CD4-positive, alpha-beta memory T cell (primary cell): ENCODE measurements at places on chromosomes 1 and 21. TPM values are rescaled to one million over a fixed set of nuclear protein-coding genes. Genes with fewer than 3 reads are reported as not detected.

- H3K27ac ChIP-seq, result no peak overlapping the region
- H3K4me3 ChIP-seq, result no peak overlapping the region
- H3K27me3 ChIP-seq, result no peaks in the 10 kb centered on the region
- no peaks in the 10 kb centered on the region for H3K36me3 ChIP-seq
Observed at GRCh38 chr1:223709598-223709997, 2.7 kb upstream of the CAPN2 start.

RIMKLA gene
- 0.06 TPM for total RNA-seq

- H3K27me3 ChIP-seq, result no peaks in the 10 kb centered on the region
- DNase-seq, result peak; percentile 46
- no peak overlapping the region for H3K4me3 ChIP-seq
- H3K27ac ChIP-seq, result no peak overlapping the region
Observed at GRCh38 chr1:89085781-89086180, 20.8 kb upstream of the GBP1 start.

GRCh38 chr1:235054466-235054865 lies 74.2 kb downstream of the TOMM20 start:
- no peak overlapping the region for H3K4me3 ChIP-seq
- no peak overlapping the region for H3K27ac ChIP-seq
- no peaks in the 10 kb centered on the region for H3K27me3 ChIP-seq
- no peak for DNase-seq
- no peaks in the 10 kb centered on the region for H3K4me1 ChIP-seq

- H3K4me1 ChIP-seq, result no peaks in the 10 kb centered on the region
- H3K36me3 ChIP-seq, result peaks cover 4% of the 10 kb centered on the region
- H3K27ac ChIP-seq, result no peak overlapping the region
- H3K27me3 ChIP-seq, result no peaks in the 10 kb centered on the region
Observed at GRCh38 chr1:161359291-161359690, 8.4 kb downstream of the CFAP126 start.

- H3K27ac ChIP-seq, result peak overlapping the region; percentile 79
- no peak for DNase-seq
- no peak overlapping the region for H3K4me3 ChIP-seq
- no peaks in the 10 kb centered on the region for H3K27me3 ChIP-seq
- peaks cover 59% of the 10 kb centered on the region for H3K4me1 ChIP-seq
Observed at GRCh38 chr1:15948595-15949452, 27.1 kb downstream of the ZBTB17 start.

DNA sequence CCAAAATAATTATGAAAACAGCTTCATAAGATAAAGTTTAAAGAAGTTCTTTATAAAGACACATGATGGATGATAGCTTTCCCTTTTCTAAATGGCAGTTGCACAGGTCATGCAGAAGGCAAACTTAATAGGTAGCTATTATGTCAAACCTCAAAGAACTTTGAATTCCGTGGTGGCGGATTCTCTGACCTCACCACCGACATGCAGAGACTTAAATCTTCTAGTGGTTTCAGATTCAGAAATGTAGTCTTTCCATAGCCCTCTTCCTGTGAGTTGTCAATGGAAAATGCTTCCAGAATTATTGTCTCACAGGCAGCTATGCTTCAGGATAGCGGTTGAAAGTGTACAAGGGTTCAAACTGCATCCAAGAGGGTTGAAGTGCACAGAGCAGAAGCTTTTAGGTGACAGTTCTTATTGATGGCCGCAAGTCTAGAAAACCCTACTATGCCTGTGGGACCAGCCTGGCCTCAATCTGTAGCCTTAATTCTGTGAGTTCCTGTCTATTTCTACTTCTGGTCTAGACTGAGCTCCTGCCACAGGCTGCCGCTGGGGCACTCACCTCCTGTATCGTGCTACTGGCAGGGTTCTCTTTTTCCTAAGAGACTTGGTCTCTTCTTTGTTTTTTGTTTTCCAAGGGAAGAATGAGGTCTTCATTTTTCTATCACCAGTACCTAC lies 117.0 kb upstream of the ERRFI1 start:
- H3K4me3 ChIP-seq, result no peak overlapping the region
- no peaks in the 10 kb centered on the region for H3K27me3 ChIP-seq
- no peaks in the 10 kb centered on the region for H3K36me3 ChIP-seq
- H3K27ac ChIP-seq, result no peak overlapping the region

GRCh38 chr1:12634156-12634555 lies 9.7 kb upstream of the AADACL4 start:
- H3K27ac ChIP-seq, result no peak overlapping the region
- no peak overlapping the region for H3K4me3 ChIP-seq
- no peaks in the 10 kb centered on the region for H3K36me3 ChIP-seq
- H3K4me1 ChIP-seq, result no peaks in the 10 kb centered on the region

- H3K4me1 ChIP-seq, result peaks cover 3% of the 10 kb centered on the region
- no peak for DNase-seq
- no peak overlapping the region for H3K4me3 ChIP-seq
- H3K27me3 ChIP-seq, result no peaks in the 10 kb centered on the region
- H3K27ac ChIP-seq, result no peak overlapping the region
- no peaks in the 10 kb centered on the region for H3K36me3 ChIP-seq
Observed at GRCh38 chr1:240672132-240672811, 60.3 kb upstream of the GREM2 start.

GRCh38 chr1:29991815-29992214 lies 731.6 kb downstream of the MATN1 start:
- H3K27ac ChIP-seq, result no peak overlapping the region
- H3K4me3 ChIP-seq, result no peak overlapping the region
- H3K4me1 ChIP-seq, result no peaks in the 10 kb centered on the region
- H3K27me3 ChIP-seq, result no peaks in the 10 kb centered on the region
- H3K36me3 ChIP-seq, result no peaks in the 10 kb centered on the region
- no peak for DNase-seq

DNA sequence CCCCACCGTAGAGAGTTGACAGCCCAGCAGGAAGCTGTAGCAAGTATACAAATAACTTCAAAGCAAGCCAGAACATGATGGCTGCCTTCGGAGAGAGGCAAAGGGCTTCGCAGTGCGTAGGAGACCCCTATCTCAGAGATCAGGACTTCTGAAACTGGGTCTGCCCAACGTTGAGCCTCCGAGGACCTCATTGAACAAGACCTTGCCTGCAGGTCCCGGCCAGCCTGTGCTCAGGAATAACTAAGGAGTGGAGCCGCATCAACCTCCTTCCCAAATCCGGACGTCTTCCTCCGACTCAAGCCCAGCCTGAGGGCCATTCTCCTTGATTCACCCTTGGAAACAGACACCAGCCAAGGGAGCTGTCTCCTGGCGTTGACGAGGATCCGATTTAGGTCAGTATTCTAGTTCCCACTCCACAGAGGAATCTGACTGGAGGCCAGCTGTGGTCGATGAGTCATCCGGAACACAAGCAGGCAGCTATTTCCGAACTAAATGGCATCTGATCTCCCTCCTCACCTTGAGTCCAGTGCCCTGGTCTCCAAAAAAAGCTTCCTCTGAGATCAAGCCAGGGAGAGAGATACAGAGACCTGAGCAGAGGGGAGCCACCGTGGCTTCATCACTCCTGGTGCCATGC lies 166.5 kb upstream of the COA6 start:
- H3K4me1 ChIP-seq, result no peaks in the 10 kb centered on the region
- H3K36me3 ChIP-seq, result no peaks in the 10 kb centered on the region
- no peak overlapping the region for H3K27ac ChIP-seq
- no peaks in the 10 kb centered on the region for H3K27me3 ChIP-seq
- DNase-seq, result no peak

DNA sequence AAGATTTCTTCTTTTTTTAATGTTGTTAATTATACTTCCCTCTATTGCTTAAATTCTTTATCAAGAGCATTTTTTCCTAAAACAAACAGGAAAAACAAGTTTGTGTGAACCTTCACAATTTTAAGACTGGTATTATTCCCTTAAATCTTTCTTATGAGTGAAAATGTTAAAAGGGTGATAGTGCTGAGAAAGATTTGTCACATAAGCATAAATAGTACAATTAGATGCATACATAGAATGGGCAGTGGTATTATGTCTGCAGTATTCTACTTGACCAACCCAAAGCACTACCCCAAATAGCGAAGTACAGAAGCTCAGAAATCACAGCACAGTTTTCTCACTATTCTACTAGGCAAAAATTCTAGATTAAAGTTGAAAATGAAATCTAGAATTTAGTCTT lies 18.0 kb downstream of the GOLPH3L start:
- H3K4me3 ChIP-seq, result no peak overlapping the region
- no peak for DNase-seq
- H3K27ac ChIP-seq, result no peak overlapping the region
- H3K4me1 ChIP-seq, result peaks cover 3% of the 10 kb centered on the region

DNA sequence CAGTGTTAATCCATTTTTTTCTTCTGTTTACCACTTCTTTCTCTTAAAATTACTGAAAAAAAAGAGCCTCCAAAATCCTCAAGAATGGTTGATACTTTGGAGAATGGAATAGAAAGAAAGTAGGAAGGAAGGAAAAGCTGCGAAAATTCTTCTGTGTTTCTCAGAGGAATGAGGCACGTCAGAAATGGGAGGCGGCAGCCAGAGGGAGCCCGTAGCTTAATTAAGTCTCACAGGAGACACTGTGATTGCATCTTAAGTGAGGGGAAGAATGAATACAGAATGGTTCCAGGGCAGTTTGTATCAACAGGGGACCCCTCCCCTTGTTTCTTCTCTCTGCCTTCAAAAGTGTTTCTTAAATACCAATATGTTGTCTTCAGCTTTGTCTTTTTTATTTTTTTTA lies 1099.5 kb downstream of the PLA2G4A start:
- H3K36me3 ChIP-seq, result no peaks in the 10 kb centered on the region
- no peaks in the 10 kb centered on the region for H3K4me1 ChIP-seq
- H3K27ac ChIP-seq, result no peak overlapping the region
- no peak overlapping the region for H3K4me3 ChIP-seq
- DNase-seq, result no peak
- H3K27me3 ChIP-seq, result no peaks in the 10 kb centered on the region

ZNF697 gene
- 0.22 TPM for total RNA-seq

DNA sequence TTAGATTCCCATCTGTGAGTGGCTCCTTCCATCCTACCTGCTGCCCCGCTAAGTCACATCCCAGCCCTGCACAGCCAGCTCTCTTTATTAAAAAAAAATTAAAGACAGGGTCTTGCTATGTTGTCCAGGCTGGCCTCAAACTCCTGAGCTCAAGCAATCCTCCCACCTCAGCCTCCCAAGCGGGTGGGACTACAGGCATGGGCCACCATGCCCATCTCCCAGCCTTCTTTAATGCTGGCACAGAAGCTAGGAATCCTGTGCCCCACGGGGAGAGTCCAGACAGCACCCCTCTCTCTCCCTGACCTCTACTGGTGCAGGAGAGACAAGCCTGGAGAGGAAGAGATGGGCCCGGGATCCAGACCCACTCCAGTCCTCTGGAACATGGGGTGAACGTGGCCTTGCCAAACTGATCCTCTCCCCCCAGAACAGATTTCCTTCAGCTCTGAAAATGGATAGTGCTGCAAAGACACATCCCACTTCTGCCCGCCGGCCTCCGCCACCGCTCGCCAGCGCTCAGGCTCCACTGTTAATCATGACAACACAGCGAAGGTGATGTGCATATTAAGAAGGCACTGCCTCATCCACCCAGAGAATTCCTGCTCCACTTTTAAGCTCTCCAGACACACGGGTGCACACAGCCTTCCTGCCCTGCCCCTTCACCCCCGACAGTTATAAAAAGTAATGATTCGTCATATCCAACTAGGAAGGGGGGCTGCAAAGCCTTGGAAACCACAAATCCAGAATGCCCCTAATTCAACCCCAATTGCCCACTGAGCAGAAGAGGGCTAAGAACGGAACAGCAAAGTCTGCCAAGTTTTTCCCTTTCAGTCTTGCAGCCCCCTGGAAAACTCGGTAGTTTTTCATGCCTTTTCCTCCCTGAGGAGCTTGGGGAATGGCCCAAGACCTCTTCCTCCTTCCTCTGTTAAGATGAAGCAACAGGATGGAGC lies 68.1 kb downstream of the MRPL37 start:
- H3K4me1 ChIP-seq, result no peaks in the 10 kb centered on the region
- no peak overlapping the region for H3K4me3 ChIP-seq
- no peaks in the 10 kb centered on the region for H3K36me3 ChIP-seq
- no peaks in the 10 kb centered on the region for H3K27me3 ChIP-seq
- no peak overlapping the region for H3K27ac ChIP-seq
- DNase-seq, result no peak

FAM151A gene
- not detected for total RNA-seq

- peaks cover 24% of the 10 kb centered on the region for H3K27me3 ChIP-seq
- no peak overlapping the region for H3K4me3 ChIP-seq
- H3K36me3 ChIP-seq, result no peaks in the 10 kb centered on the region
- no peak overlapping the region for H3K27ac ChIP-seq
- DNase-seq, result no peak
Observed at GRCh38 chr1:1432274-1432950, 3.1 kb upstream of the VWA1 start.

DNA sequence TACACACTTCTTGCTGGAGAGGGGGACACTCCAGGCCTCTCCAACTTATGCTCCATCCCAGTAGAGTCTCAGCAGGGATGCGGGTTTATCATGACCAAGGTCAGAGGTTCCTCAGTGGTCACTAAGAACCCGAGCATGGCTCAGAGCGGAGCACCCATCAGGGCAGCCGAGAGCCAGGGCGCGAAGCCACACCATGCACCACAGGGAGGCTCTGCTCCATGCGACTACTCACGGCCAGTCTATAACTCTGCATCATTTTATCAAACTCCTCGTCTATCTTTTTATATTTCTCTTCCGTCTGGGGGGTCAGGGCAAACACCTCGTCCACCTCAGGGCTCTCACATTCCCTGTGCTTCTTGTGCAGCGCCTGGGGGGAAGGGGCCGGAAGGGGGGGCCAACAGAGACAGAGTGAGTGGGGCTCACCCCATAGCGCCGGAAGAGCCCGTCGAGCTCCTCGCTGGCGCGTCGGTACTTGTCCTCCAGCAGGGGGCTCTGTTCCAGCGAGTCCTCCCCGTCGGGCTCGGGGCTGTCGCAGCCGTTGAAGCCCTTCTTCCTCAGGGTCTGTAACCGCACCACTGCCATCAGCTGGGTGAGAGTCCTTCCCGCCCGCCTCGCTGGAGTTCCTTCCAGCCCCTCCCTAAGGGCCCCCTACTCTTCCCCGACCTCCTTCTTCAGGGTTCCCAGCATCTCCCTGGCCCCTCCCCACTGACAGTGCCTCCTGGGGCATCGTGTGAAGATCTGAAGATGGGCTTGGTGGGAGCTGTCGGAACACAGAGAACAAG lies 20.0 kb downstream of the MEF2D start:
- peaks cover 72% of the 10 kb centered on the region for H3K36me3 ChIP-seq
- no peaks in the 10 kb centered on the region for H3K27me3 ChIP-seq
- H3K27ac ChIP-seq, result peak overlapping the region; percentile 42
- H3K4me1 ChIP-seq, result peaks cover 47% of the 10 kb centered on the region

PANK4 gene
- total RNA-seq, result 93.7 TPM

DNA sequence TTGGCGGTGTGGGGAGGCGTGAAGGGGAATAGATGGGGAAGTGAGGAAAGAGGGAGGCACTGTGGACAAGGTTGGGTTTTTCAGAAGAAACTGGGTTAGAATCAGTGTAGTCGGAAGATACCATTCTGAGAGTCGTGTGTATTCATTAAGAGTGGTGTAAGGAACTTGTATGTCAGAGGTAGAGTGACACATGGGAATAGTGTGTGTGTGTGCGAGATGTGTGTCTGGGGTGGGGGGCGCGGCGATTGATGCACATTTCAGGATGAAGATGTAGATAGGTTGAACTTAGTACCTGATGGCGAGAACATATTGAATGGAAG lies 878 bp downstream of the SMG7 start:
- peak overlapping the region; percentile 76 for H3K4me3 ChIP-seq
- no peaks in the 10 kb centered on the region for H3K27me3 ChIP-seq
- no peak for DNase-seq
- no peaks in the 10 kb centered on the region for H3K36me3 ChIP-seq
